Brain microvascular endothelial cell (primary cell): ENCODE measurements at places on chromosomes 5 and 9.

DNA sequence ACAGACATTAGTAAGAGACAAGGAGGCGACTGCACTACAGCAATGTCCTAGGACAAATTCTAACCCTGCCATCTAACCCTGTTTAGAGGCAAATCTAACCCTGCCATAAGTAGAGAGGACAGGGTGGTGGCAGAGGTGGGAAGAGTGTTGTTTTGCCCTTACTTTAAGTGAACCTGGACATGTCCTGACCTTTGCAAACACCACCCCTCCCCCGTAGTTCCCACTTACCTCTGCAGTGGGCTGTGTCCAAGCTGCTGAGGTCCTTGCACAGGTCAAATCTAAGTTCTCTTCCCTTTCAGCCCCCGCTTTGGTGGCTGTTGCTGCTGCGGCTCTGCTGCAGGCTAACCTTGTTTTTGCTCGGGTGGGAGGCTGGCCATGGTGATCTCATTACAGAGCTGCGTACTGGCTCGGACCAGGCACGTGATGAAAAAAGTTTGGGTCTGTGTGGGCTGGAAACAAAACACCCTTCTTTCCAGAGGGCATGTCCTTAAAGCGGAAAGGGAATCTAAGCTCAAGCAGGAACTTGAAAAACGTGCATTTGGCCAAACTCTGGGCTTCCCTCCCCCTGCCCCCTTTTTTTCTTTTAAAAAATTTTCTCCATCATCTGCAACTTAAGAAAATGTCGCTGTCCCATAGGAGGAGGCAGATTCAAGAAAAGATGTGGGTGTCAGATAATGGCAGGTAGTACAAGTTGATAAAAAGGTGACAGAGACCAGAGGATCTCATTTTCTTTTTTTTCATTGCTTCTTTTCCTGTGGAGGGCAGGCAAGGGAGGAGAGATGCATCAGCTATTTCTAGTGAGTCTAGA is at the start of gene FAXDC2:
Gene FAXDC2 (minus strand): TSS at position 349 of the 808 bp plus-strand sequence. CDS start 12,425 bp downstream, outside the sequence.
- DNase-seq: peak; percentile 85

- peak; percentile 13 for DNase-seq
These were observed 666 bp downstream of the PPARGC1B start for GRCh38 chr5:149730620-149731331.

- DNase-seq: no peak
These were observed 45.2 kb downstream of the AHRR start for GRCh38 chr5:366541-367357.

DNA sequence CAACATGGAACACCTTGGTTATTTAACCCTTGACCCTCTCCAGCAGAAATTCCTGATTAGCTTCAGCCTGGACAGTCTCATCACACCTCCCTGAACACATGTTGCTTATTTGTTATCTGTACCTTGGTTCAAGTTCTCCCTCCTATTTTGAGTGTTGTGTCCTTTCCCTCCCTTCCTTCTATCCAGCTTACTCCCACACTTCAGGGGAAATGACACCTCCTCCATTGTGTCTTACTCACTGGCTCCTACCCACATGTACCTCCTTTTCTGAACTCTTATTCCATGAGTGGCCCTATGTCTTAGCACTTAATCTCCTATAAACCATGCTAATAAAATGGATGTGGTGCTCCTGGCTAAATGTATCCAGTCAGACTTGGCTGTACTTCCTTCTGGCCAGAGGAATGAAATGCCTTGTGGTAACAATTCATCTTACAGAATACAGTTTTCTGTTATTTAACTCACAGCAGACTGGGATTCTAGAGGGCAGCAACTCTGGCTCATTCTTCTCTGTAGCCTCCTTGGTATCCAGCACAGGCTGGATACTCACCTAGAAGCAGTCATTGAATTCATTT is 11.2 kb downstream of the LIX1 start:
- peak; percentile 4 for DNase-seq

GRCh38 chr5:120436996-120437395 is 27.1 kb upstream of the PRR16 start:
- peak; percentile 19 for DNase-seq

- DNase-seq: no peak
These were observed 1.4 kb downstream of the DBH start for GRCh38 chr9:133637451-133638055.

DNA sequence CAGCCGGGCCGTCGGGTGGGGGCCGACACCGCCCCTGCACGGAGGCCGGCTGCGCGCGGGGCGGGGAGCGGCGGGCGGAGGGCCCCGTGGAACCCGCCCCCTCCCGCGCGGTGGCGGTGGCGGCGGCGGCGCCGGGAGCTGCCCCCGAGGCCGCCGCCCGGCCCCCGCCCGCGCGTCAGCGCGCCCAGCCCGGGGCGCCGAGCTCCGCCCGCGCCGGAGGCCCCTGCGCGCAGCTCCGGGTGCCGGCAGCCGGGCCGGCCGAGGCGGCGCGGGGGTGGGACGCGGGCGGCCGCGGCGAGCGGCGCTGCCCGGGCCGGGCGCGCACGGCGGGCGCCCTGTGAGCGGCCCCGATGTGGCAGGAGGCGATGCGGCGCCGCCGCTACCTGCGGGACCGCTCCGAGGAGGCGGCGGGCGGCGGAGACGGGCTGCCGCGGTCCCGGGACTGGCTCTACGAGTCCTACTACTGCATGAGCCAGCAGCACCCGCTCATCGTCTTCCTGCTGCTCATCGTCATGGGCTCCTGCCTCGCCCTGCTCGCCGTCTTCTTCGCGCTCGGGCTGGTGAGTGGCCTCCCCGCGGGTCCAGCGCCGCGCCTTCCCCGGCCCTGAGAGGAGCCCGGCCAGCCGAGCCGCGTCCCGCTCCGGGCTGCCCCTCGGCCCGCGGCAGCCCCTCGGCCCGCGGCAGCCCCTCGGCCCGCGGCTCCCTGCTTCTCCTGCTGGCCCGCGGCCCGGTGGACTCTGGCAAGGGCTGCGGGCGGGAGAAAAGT is at the start of gene ADCY2:
Gene ADCY2 (plus strand): TSS at position 192 of the 766 bp plus-strand sequence. CDS start 159 bp downstream, at position 351.
- DNase-seq: no peak

DNA sequence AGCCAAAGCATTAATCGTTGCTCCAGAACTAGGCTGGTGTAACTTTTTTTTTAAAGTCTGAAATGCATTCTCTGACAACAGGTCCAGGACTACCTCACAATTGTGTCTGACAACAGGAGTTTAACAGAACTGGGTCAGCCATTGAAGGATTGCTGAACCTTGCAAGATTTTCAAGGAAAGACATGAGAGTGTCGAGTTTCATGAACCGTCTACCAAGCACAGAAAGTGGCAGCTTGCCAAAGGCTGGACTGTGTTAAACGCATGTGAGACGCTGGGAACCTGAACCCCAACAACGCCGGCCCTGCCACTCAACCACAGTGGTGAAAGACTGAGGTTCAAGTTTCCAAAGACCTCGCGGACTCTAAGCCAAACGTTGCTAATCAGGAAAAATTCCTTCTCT is 79.1 kb downstream of the LHFPL2 start:
- DNase-seq: peak; percentile 92
